HepG2 (cell line): ENCODE measurements at places on chromosomes 1 and 21. TPM values are rescaled to one million over a fixed set of nuclear protein-coding genes. Genes with fewer than 3 reads are reported as not detected.

DNALI1 gene
- 0.42 and 0.52 TPM in 2 replicates for total RNA-seq

CFAP45 gene
- total RNA-seq: not detected in 2 replicates

DNA sequence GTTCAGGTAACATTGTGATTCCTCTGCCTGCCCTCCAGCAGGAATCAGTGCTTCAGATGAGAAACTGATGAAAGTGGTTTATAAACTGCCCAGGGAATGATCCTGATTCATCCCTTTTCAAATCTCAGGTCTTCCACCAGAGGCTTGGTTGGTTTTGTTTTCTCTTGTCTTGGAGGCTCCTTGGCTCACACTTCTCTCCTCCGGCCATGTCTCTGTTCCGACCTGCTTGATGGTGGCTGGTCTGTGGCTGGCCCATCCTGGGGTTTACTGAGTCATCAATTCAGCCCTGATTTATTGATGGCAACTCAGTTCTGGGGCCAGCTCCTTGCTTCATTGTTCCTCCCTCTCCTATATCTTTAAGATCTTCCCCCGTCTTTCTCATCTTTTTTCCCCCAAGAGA is 56.6 kb upstream of the SLC2A1 start:
- peaks cover 48% of the 10 kb centered on the region for H3K4me1 ChIP-seq
- no peaks in the 10 kb centered on the region for H3K36me3 ChIP-seq
- H3K27me3 ChIP-seq: no peaks in the 10 kb centered on the region
- no peak for DNase-seq
- no peak overlapping the region for H3K4me3 ChIP-seq

LCE2A gene
- total RNA-seq: not detected in 2 replicates

GRCh38 chr1:69288416-69288815 is 279.3 kb upstream of the LRRC7 start:
- H3K4me3 ChIP-seq: no peak overlapping the region
- H3K4me1 ChIP-seq: no peaks in the 10 kb centered on the region

DNA sequence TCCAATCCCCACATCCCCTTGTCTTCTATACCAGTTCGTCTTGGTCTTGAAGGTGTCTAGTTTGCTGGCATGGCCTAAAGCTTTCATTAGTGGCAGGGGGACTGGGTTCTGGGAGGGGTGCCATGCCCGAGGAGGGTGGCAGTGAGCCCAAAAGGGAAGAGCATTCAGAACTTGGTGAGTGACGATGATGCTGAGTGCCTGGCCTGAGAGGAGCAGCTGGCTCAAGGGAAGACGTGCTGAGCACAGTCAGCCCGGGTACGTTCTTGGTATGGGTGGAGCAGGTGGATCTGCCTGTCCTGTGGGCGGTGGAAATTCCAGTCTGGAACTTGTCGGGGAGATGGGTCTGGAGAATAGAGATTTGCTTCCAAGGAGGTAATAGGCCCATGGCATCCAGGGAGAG is 4.6 kb downstream of the FDPS start:
- no peak overlapping the region for H3K27ac ChIP-seq
- peaks cover 73% of the 10 kb centered on the region for H3K4me1 ChIP-seq
- H3K27me3 ChIP-seq: no peaks in the 10 kb centered on the region; the same call in 2 of the 3 replicates
- H3K36me3 ChIP-seq: peaks cover 28% of the 10 kb centered on the region; the same call in 2 of the 3 replicates

CLIC6 gene
- not detected in 2 replicates for total RNA-seq

DDOST gene
- total RNA-seq: 167 and 335 TPM in 2 replicates

BRDT gene
- total RNA-seq: not detected in 2 replicates

GRCh38 chr1:230029244-230029941 is 37.6 kb upstream of the GALNT2 start:
- H3K4me3 ChIP-seq: no peak overlapping the region
- H3K27ac ChIP-seq: no peak overlapping the region
- no peaks in the 10 kb centered on the region for H3K4me1 ChIP-seq

GRCh38 chr1:215188302-215188950 is 105.9 kb downstream of the KCNK2 start:
- no peak for DNase-seq
- H3K36me3 ChIP-seq: no peaks in the 10 kb centered on the region
- no peak overlapping the region for H3K27ac ChIP-seq
- no peaks in the 10 kb centered on the region for H3K27me3 ChIP-seq
- no peak overlapping the region for H3K4me3 ChIP-seq

DNA sequence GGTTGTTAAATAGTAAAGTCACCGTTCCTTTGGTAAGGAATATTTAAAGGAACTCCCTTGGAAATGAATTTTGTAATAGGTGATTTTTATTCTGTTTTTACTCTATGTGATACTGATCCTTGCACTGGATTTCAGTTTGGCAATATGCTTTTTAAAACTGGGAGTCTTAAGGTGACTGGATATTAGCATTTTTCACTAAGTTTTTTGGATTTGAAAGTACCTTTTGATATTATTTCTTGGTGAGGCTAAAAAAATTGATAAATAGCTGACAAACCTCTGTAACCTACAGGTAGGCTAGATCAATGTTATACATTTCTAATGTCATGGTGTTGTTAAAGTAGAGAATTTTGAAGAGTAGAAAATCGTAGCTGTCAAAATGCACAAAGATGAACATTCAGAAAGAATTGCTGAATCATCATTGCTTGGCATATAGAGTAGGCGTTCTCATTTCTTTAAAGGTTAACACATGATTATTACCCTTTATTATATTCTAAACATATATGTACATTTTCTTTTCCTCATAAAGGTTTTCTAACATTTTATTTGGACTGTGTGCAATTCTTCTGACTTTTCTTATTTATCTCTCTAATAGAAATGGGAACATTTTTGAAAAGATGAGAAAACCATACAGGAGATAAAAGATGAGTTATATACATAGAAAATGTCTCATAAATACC is 1.5 kb upstream of the DNAJB4 start:
- no peaks in the 10 kb centered on the region for H3K27me3 ChIP-seq
- H3K4me1 ChIP-seq: peaks cover 50% of the 10 kb centered on the region
- peak overlapping the region; percentile 97 for H3K27ac ChIP-seq
- DNase-seq: no peak
- no peaks in the 10 kb centered on the region for H3K36me3 ChIP-seq
- H3K4me3 ChIP-seq: 0 out of 2 replicates have a peak overlapping the region, but pooled peaks have one; percentile 71

- no peaks in the 10 kb centered on the region for H3K36me3 ChIP-seq
- H3K4me1 ChIP-seq: no peaks in the 10 kb centered on the region
- no peak overlapping the region for H3K27ac ChIP-seq
- H3K27me3 ChIP-seq: no peaks in the 10 kb centered on the region
- DNase-seq: no peak
Measured at GRCh38 chr1:174761335-174761734, 238.4 kb upstream of the CACYBP start.

DNA sequence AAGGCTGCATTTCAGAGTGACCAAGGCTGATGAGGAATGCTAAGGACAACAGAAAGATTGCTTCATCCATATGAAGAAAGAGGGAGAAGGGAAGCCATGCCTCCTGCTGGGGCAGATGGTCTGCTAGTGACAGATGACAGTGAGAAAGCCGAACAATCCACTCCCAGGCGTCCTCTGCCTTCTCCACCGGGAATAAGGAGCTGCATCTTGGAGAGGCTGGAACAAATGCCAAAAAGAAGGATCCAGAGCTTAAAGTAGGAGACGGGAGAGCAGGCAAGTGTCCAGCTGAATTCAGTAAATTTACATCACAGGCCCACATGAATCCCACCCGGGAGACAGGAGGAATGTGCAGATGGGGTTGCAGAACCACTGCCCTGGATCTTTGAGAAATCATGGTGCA is 33.4 kb downstream of the DDX20 start:
- H3K27me3 ChIP-seq: peaks cover 1% of the 10 kb centered on the region; the same call in 1 of the 2 replicates
- no peaks in the 10 kb centered on the region for H3K36me3 ChIP-seq
- H3K4me1 ChIP-seq: peaks cover 9% of the 10 kb centered on the region; the same call in 1 of the 2 replicates
- H3K27ac ChIP-seq: no peak overlapping the region
- no peak overlapping the region for H3K4me3 ChIP-seq

CYP4A11 gene
- total RNA-seq: not detected in 2 replicates

GRCh38 chr1:169958987-169959386 is 65.3 kb upstream of the SCYL3 start:
- no peak for DNase-seq
- no peaks in the 10 kb centered on the region for H3K4me1 ChIP-seq
- H3K4me3 ChIP-seq: no peak overlapping the region

GRCh38 chr1:111961773-111962565 is 27.5 kb downstream of the KCND3 start:
- no peaks in the 10 kb centered on the region for H3K4me1 ChIP-seq
- H3K36me3 ChIP-seq: no peaks in the 10 kb centered on the region
- H3K27me3 ChIP-seq: no peaks in the 10 kb centered on the region
- DNase-seq: no peak

RNF2 gene
- total RNA-seq: 21.7 and 32.9 TPM in 2 replicates

DNA sequence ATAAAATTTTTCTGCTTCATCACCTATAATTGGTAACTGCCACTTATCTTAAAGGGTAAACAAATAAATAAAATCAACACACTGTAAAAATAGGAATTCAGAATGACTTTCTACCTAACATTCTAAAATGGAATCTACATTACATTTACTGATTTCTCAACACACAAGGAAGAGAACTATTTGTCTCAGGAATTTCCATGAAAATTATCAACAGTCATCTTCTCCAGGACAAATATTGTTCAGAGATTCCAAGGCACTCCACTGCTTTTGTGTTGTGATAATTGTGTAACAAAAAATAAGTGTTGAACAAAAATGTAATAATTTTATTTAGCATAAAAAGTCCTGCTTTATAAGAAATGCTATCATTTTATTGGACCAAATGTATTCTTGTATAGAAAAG is 7.3 kb downstream of the ODF2L start:
- no peak overlapping the region for H3K27ac ChIP-seq
- no peaks in the 10 kb centered on the region for H3K36me3 ChIP-seq
- H3K27me3 ChIP-seq: no peaks in the 10 kb centered on the region
- no peak for DNase-seq
- H3K4me1 ChIP-seq: no peaks in the 10 kb centered on the region

- peak; percentile 19 for DNase-seq
- no peak overlapping the region for H3K4me3 ChIP-seq
- peaks cover 18% of the 10 kb centered on the region; the same call in 2 of the 3 replicates for H3K27me3 ChIP-seq
- H3K4me1 ChIP-seq: peaks cover 36% of the 10 kb centered on the region
- no peaks in the 10 kb centered on the region for H3K36me3 ChIP-seq
- H3K27ac ChIP-seq: no peak overlapping the region
Measured at GRCh38 chr1:211551638-211552460, 27.1 kb downstream of the SLC30A1 start.

TRIM17 gene
- total RNA-seq: 0.64 TPM in 1 of 2 replicates, not detected in the other

LAPTM5 gene
- 0.34 and 0.86 TPM in 2 replicates for total RNA-seq

DNA sequence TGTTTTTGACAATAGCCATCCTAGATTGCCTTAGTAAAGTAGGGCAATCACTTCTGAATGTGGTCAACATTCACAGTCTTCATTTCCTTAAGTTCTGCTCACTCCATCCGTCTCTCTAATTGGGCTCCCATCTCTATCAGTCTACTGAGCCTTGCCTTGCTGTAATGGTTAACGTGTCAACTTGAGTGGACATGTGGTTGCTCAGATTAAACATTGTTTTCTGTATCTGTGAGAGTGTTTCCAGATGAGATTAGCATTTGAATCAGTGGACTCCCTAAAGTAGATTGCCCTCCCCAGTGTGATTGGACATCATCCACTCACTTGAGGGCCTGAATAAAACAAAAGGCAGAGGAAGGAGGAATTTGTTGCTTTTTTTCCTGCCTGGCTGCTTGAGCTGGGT is 26.4 kb downstream of the C1orf216 start:
- no peaks in the 10 kb centered on the region for H3K36me3 ChIP-seq
- H3K27me3 ChIP-seq: peaks cover 41% of the 10 kb centered on the region
- no peak for DNase-seq
- no peak overlapping the region for H3K27ac ChIP-seq
- H3K4me3 ChIP-seq: no peak overlapping the region
- no peaks in the 10 kb centered on the region for H3K4me1 ChIP-seq

DNA sequence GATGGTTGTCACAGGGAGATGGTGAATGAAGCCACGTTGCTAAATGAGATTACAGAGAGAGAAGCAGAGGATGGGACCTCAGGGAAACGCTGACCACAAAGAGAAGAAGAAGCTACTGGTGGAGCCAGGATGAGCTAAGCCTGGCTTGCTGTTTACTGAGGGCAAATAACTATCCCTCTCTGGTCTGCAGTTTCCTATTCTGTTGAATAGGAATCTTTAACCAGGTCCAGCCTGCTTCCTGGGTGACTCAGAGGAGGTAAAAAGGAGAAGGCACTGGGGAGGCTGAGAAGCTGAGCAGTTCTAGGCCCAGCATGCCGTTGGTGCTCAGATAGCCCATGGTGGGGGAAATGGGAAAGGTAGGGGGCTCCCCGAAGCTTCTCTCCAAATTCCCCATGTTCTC is 29.6 kb downstream of the DMBX1 start:
- no peak overlapping the region for H3K4me3 ChIP-seq
- H3K4me1 ChIP-seq: peaks cover 13% of the 10 kb centered on the region; the same call in 1 of the 2 replicates
- no peak overlapping the region for H3K27ac ChIP-seq
- no peak for DNase-seq

- peaks cover 69% of the 10 kb centered on the region for H3K36me3 ChIP-seq
- H3K4me3 ChIP-seq: no peak overlapping the region
- H3K4me1 ChIP-seq: peaks cover 20% of the 10 kb centered on the region
Measured at GRCh38 chr1:11961230-11961629, 19.0 kb upstream of the MFN2 start.

- DNase-seq: no peak
- peaks cover 4% of the 10 kb centered on the region; the same call in 1 of the 3 replicates for H3K27me3 ChIP-seq
- no peaks in the 10 kb centered on the region for H3K36me3 ChIP-seq
- H3K27ac ChIP-seq: peak overlapping the region; percentile 87
- H3K4me3 ChIP-seq: peak overlapping the region; percentile 82
Measured at GRCh38 chr1:165631342-165632151, 513 bp downstream of the MGST3 start.

- H3K4me3 ChIP-seq: no peak overlapping the region
- H3K36me3 ChIP-seq: no peaks in the 10 kb centered on the region
- no peaks in the 10 kb centered on the region for H3K27me3 ChIP-seq
- peaks cover 62% of the 10 kb centered on the region for H3K4me1 ChIP-seq
Measured at GRCh38 chr1:178955391-178955954, 70.2 kb upstream of the FAM20B start.

KLF17 gene
- total RNA-seq: not detected in 2 replicates

MRPL37 gene
- 127 and 143 TPM in 2 replicates for total RNA-seq

- H3K36me3 ChIP-seq: no peaks in the 10 kb centered on the region
- no peak overlapping the region for H3K4me3 ChIP-seq
- no peaks in the 10 kb centered on the region for H3K27me3 ChIP-seq
- no peak overlapping the region for H3K27ac ChIP-seq
- no peaks in the 10 kb centered on the region for H3K4me1 ChIP-seq
- no peak for DNase-seq
Measured at GRCh38 chr1:69994241-69994640, 211.1 kb downstream of the LRRC40 start.

C1orf116 gene
- 0.95 and 1.1 TPM in 2 replicates for total RNA-seq

DNA sequence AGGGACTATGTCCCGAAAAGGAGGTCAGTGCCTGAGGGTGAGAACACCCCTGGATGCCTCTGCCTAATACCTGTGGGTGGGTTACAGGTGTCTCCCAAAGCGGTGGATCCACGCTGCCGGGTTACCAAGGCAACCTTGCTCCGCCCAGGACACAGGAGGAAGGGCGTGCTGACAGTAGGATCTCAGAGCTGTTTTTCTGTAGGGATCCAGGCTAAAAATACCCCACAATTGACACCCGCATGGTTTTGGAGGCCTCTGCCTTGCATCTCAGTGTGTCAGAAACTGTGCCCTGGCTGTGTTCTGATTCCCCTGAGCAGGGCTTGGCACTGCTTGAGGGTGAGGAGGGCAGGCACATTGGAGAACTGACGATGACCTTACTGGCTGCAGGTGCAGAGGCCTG is 118.0 kb downstream of the IER5 start:
- no peaks in the 10 kb centered on the region for H3K4me1 ChIP-seq
- H3K27me3 ChIP-seq: peaks cover 39% of the 10 kb centered on the region
- no peak for DNase-seq
- no peak overlapping the region for H3K27ac ChIP-seq
- H3K4me3 ChIP-seq: no peak overlapping the region
- H3K36me3 ChIP-seq: no peaks in the 10 kb centered on the region

PADI2 gene
- not detected in 2 replicates for total RNA-seq

SEC22B gene
- total RNA-seq: 29.1 and 38.5 TPM in 2 replicates

- H3K4me1 ChIP-seq: peaks cover 12% of the 10 kb centered on the region
- H3K4me3 ChIP-seq: no peak overlapping the region
- no peak for DNase-seq
Measured at GRCh38 chr1:204121840-204122555, 29.8 kb downstream of the ETNK2 start.

ZSWIM5 gene
- total RNA-seq: 11.0 and 13.5 TPM in 2 replicates

PTPRF gene
- total RNA-seq: 47.3 and 55.9 TPM in 2 replicates
